HS-5 (cell line): ENCODE measurements at places on chromosomes 11 and 22.

- DNase-seq = no peak
These were observed 9.7 kb downstream of the LAYN start for GRCh38 chr11:111550258-111550657.

DNA sequence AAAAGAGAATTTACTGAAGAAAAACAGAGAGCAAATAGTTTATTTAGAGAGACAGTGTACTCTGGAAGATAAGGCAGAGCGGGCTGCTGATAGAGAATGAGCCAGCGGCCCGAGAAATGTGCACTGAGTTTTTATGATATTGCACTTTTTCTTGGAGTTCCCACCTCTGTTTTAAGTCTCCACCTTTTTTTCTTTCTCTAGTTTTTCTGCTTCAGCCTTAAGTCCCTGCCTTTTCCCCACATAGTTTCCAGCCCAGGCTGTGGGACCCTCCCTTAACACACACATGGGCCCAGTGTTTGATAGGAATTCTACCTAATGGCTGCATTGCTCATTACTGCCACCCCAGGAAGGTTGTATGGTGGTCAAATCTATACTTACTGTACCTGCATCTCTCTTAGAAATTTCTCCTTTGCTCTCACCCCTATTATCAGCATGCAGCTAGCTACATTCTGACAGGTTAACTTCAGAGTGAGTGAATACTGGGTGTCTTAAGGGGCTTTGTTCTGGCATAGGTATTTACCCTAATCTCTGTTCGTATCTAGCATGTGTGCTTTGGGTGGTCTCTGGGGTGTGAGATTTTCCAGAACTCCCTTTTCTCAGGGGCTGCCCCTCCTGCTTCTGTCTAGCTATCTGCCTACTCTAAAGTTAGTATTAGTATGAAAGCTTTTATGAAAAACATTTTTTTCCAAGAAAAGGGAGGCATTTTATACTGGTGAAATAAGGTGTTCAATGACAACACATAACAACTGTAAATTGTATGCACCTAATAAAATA is 127.3 kb upstream of the TOP3B start:
- no peak for DNase-seq

DNA sequence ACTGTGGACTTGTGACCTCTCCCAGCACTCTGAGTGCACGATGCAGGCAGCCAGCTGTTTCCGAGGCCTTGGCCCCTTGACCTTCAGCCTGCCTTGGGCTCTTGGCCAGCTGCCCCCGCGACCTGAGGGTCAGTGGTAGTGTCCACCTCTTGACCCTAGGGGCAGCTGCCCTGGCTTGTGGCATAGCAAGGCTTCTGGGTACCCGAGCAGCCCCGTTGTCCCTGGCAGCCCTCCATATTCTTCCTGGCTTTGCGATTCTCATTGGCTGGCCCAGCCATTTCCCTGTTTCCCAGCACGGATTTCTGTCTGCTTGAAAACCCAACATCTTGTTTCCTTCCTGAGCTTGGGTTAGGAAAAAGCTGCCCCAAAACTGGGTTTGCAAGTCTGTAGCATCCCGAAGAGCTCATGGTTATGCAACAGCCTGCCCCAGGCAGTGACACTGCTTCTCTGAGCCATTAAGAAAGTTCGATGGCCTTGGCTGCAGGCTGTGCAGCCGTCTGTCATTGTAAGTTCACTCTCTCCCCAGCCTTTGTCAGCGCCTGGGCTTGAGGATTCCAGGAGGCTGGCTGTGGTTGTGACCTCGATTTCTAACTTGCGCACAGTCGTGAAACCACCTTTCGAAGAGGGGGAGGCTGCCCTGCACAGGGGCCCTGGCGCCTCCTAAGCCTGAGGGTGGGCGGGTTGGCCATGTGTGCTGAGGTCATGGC is 48.8 kb downstream of the FBLN1 start:
- DNase-seq = no peak

DNA sequence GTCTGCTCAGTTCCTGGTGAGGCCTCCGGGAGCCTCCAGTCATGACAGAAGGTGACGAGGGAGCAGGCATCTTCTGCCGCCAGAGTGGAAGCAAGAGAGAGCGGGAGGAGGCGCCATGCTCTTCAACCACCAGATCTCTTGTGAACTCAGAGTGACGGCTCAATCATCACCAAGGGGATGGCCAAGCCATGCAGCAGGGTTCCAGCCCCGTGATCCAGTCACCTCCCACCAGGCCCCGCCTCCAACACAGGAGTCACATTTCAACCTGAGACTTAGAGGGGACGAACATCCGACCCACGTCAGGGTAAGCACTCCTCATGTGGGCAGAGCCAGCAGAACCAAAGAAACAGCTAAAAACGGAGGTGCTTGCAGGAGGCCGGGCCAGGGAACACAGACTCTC is 1470.5 kb downstream of the BRD1 start:
- no peak for DNase-seq

DNA sequence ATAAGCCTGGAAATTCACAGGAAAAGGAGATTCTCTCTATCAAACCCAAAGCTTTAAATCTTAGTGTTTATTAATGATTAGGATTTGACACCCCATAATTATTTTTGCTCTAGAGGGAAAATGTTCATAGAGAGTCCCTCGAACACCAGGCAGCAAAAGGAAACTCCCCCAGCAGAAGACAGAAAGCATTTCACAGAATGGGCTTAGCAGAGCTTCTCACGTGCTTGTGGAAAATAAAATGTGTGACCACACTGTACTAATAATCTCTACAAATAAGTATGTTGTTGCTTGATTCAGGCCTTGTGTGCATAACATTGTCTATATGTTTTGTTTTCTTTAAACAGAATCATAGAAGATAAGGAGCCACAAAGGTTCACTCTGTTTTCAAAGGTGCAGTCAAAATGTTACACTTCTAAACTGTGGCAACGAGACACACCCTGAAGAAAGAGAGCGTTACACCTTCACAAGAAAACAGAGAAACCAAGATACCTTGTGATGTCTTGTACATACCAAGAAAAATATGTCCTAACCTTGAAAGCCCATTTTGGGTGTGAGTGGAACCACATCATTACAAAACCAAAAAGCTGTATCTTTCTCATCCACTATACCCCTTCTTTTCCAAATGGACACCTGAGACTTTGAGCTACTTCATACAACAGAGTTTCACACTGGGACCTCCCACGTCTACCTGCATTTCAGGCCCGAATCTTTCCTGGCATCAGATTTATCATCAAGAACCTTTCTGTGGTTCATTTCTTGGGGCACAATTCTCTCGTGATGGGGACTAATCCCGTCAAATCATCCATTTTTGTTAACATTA is 282.5 kb downstream of the ETS1 start:
- DNase-seq = no peak

GRCh38 chr22:23168391-23169042 is 11.8 kb upstream of the BCR start:
- DNase-seq = no peak

GRCh38 chr22:46019351-46019750 is 42.4 kb upstream of the WNT7B start:
- DNase-seq = no peak

- no peak for DNase-seq
These were observed 88.4 kb downstream of the GRIK4 start for GRCh38 chr11:120599816-120600420.

DNA sequence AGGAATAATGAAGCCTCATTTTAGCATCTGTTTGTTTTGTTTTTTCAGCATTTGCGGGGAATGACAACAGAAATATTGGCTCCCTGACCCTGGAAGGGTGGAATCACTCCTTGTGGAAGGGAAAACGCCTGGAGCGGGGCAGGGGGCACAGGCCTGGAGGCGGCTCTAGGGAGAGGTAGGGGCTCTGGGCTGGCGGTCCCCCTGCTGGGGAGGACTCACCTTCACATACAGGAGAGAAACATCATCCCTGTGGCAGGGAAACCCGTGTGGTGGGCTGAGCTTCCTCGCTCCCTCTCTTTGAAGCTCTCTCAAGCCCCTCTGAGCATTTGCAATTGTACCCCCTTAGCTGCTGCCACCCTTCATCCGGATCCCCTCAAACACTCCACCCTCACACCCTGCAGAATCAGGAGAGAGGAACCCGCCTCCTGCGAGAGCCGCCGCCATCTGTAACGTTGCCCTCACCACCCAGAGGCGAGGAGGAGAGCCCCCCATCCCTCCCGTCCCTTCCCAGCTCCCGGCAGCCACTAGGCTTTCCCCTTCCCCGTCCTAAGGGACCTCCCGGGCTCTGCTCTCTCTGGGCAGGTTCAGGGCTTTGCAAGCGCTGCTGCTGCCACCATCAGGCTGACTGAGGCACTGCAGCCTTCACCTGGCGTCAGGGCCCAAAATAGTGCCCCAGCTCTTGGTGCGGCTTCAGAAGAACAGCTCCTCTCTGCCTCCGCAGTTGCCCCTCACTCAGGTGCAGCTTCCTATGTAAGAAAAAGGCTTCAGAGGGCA is 10.4 kb downstream of the KIRREL3 start:
- no peak for DNase-seq

DNA sequence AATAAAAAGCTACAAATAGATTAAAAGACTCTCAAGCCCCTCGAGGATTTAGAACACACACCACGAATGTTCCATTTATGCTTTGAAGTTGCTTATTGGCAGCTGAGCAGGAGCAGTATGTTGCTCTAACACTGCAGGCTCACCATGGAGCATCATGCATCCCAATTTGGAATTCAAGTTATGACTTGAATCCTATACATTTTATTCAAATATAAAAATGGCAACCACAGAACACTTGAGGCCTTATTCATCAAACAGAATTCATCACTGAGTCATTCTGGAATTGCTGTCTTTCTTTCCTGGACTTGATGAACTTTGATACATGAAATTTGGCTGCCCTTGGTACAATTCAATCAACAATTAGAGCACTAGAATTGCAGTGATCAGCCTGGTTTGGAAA is 24.5 kb upstream of the BLID start:
- peak; percentile 84 for DNase-seq

GRCh38 chr11:19642185-19643158 is 70.2 kb upstream of the NAV2 start:
- no peak for DNase-seq

DNA sequence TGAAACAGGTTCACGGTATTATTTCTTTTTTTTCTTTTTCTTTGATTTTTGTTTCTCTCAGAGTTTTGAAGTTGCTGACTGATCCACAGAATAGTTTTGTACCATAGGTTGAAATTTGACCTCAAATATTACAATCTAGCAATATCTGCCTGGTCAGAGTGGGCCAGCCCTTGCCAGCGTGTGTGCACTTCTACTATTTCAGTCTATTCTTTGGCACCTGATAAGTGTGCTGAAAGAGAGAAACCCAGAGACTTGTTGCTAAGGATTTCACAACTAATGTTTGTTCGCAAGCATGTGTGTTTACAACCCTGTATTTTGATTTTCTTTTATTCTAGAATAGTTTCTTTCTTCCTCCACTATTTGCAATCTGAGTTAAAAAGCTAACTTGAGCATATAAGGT is 1125.2 kb upstream of the CNTN5 start:
- no peak for DNase-seq

- no peak for DNase-seq
These were observed 38.5 kb upstream of the NAV2 start for GRCh38 chr11:19673924-19674729.

GRCh38 chr11:27204529-27204928 is 158.5 kb downstream of the CCDC34 start:
- DNase-seq = no peak
